ENCODE measurements at places on chromosomes 12 and 14.

DNA sequence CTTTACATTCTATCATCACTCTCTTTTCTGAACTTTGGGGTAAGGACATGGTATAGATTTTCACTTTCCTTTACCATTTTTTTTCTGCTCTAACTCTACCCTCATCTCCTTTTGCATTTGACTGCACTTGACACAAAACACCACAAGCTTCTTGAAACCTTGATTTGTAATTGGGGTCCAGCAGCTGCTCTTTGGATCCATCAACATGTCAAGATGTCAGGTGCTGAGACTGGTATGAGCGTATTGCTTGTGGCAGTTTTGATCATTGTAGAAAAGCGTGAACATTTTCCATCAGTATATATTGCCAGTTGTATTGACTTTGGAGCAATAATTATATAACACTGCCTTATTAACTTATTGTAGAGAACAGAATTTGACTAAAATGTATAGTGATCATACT lies 838.6 kb downstream of the TRHDE start:
- DNase-seq = no peak

- DNase-seq = no peak
These were observed 183.8 kb upstream of the HIF1A start for GRCh38 chr14:61511558-61511948.

DNA sequence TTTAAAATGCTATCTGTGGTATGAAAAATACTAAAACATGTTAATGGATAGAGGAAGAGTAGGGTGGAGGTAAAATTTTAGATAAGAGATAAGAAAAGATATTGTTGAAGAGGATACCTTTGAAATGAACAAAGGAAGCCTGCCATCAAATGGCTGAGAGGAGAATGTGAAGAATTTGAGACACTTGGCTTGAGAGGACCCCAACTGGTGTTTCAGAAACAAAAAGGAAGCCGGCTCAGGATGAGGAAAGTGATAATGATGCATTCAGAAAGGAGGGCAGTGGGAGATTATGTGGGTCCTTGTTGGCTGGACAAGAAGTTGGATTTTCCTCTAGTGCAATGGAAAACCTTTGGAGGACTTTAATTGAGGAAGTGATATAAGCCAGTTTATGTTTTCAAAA lies 264.4 kb downstream of the DUSP6 start:
- no peak for DNase-seq

- DNase-seq = no peak
These were observed 543.1 kb downstream of the LRFN5 start for GRCh38 chr14:42149609-42150261.

- no peak for DNase-seq
These were observed 189.0 kb downstream of the AACS start for GRCh38 chr12:125254236-125254635.

DNA sequence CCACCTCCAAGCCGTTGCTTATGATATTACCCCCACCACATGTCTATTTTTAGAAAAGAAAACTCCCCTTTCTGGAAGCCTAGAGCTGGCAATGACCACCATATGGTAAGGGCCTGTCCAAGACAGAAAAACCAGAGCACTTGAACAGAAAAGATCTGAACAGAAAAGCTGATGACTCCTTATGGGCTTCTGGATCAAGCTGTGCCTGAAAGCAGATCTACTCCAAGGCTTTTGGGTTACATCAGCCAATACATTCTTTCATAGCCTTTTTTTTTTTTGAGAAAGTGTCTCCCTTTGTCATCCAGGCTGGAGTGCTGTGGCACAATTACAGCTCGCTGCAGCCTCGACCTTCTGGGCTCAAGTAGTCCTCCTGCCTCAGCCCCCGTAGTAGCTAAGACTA lies 16.8 kb upstream of the OAS2 start:
- DNase-seq = no peak

- DNase-seq = no peak
These were observed 40.1 kb upstream of the DUSP6 start for GRCh38 chr12:89392391-89392790.

GRCh38 chr14:65210118-65210821 lies 108.0 kb upstream of the MAX start:
- no peak for DNase-seq

DNA sequence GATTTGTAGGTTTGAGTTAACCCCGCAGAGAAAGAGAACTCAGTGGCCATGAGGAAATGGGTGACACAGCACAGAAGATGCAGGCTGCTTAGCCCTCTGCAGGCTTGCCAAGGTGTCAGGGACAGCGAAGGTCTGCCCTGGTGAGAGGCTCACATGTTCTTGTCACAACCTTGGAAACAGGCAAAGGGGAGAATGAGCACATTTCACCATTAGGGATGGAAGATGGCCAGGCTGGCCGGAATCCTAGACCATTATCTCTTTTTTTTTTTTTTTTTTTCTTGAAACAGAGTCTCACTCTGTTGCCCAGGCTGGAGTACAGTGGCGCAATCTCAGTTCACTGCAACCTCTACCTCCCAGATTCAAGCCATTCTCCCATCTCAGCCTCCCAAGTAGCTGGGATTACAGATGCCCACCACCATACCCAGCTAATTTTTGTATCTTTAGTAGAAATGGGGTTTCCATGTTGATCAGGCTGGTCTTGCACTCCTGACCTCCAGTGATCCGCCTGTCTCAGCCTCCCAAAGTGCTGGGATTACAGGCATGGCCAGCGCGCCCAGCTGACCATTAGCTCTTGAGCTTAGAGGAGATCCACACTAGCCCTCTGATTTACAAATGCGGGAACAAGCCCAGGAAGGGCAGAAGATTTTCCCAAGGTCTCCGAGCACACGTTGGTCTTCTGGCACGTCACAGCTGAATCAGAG lies 34.6 kb downstream of the LTBP2 start:
- no peak for DNase-seq

DNA sequence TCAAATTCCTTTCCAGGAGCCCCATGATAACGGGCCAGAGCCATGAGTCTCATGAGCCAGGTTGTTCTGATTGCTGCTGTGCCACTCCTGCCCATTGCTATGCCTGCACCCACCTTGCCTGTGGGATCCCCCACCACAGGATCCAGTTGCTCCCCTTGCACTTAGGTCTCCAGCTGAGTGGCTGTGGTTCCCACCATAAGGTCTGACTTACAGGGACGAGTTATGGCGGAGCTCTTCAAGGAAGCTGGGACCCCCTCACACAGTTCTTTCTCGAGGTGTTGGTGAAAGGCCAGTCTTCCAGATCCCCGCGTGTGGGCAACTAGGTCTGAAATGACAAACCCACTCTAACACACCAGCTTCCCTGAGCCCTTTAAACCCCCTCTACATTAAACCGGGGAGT lies 111.9 kb upstream of the C14orf180 start:
- DNase-seq = no peak
